SW 1271 (cell line): ENCODE measurements at places on chromosomes 1 and 21.

DNA sequence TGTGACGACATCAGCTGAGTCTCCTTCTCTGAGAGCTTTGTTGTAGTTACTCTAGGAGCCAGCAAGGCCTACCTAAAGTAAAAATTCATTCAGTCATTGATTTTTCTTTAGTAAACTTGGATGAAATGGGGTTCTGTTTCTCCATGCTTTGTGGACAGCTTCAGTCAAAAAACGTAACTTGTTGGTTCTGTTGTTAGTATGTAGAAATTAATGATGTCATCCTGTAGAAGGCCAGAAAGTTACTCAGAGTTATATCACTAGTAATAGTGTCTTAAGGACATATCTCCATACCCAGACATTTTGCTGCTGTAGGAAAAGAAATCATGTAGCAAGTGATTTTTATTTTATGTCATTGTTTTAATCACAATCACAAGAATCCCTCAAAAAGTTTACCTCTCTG is 43.0 kb downstream of the KDM1A start:
- DNase-seq, result no peak

DNA sequence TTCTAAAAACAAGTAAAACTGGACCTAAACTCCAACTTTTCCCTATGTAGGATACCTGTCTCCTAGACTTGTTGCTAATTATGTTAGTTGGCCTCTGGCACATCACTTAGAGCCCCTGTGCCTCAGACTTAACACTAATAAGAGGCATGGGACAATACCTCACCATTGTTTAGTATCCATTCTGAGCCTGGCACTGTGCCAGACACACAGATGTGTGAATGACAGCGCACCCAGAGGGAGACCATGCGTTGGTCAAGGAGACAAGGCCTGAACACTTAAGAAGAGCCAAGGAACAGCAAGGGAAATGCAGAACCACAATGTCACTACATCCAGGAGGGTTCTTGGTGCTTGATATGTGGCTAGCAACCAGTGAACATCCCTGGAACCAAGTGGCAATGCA is 189.1 kb downstream of the FGGY start:
- no peak for DNase-seq

GRCh38 chr1:116168277-116169032 is 57.3 kb downstream of the MAB21L3 start:
- no peak for DNase-seq

- no peak for DNase-seq
Measured at GRCh38 chr1:37776946-37777516, 12.1 kb upstream of the EPHA10 start.

- no peak for DNase-seq
Measured at GRCh38 chr1:17643861-17644703, 104.6 kb downstream of the ARHGEF10L start.

GRCh38 chr1:162006081-162006480 is 17.6 kb downstream of the OLFML2B start:
- no peak for DNase-seq

- DNase-seq, result no peak
Measured at GRCh38 chr1:32353886-32354570, 8.3 kb downstream of the FAM229A start.

DNA sequence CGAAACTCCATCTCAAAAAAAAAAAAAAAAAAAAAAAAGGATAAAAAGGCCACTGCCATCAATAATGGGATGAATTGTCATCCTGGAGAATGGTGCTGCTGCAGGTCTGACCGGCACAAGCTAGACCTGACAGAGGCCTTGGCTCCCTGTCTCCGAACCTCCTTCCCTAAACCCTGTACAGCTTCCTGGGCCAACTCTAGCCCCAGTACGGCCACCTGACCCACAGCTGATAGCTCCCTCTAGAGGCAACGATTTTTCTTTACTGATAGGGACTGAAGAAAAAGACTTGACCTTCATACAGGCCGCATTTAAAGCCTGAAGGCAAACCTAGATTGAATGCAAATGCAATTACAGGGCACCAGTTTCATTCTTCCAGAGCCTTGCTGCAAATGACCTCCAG is 30.7 kb downstream of the NOL9 start:
- DNase-seq, result peak; percentile 29

DNA sequence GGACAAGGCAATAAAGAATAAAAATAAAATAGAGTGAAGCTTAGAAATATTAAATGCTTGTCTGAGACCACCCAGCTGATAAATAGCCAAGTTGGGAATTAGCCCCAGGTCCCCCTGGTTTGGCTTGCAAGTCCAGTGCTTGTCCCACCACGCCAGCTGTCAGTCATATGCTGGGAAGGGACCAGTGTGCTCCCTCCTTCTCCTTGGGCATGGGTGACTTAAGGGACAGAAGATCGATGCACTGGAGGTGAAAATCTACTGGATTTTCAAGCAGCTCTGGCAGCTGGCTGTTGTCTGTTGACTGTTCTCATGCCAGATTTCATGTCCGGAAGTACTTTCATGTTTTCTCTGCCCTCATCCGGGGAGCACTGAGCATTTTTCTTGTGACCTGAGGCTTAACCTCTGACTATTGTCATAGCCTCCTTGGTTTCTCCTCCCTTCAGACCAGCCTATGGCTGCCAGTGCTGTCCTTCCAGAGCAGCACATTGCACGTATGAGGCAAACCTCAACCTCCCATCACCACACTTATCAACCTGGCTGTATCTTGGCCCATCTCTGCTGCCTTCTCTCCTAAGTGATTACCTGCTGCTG is 12.4 kb downstream of the LMOD1 start:
- no peak for DNase-seq

- no peak for DNase-seq
Measured at GRCh38 chr21:46295996-46296752, 10.0 kb downstream of the YBEY start.

DNA sequence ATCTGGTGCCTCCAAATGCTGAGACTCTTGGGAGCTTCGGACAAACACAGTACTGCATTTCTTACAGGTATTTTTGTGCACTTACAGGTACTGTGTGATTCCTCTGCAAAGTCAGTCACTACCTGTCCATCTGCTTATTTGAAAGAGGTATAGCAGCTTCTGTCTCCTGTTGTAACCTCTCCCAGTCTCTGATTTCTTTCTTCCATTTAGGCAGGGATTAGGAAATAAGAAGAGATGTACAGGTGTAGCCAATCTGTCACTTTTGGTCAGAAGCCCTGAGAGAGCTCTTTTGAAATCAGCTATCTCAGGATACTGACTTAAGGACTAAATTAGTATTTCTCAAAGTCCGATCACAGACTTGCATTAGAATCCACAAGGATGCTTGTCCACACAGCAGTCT is 54.0 kb downstream of the AKT3 start:
- no peak for DNase-seq

DNA sequence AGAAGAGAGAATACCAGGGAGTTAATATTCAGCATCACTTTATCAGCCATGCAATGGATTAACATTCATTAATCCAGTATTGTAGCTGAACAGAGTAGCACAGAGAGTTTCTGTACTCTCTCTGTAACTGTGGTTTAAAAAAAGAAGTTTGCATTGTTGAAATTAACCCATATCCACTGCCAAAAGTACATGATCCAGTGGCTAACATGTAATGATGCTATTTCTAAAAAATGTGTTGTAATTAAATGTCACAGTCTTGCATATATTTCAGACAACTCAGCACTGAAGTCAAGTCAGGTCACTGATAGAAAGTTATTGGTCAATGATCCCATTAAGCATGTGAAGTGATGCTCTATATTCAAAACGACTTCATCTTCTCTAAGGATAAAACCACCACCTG is 141.3 kb downstream of the NRIP1 start:
- DNase-seq, result no peak

DNA sequence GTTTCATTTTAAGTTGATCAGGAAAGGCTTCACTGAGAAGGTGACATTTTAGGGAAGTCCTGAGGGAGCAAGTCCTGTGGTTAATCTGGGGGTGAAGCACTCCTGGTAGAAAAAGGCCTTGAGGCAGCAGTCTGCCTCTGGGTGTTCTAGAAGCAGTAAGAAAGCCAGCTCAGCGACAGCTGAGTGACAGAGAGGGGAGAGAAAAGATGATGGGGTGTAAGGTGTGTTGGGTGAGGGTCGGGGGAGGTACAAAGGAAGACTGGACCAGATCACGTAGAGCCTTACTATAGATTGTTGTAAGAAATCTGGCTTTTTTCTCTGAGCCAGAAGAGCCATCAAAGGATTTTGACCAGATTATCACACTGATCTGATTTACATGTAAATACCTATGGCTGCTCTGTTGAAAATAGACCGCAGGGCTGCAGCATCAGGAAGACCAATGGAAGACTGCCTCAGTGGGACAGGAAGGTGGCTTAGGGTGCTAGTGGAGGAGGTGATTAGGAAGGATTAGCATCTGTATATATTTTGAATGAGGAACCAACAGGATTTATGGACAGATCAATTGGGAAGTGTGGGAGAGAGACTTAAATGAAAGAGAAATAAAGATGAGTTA is 131.2 kb downstream of the CDC7 start:
- DNase-seq, result no peak

- DNase-seq, result no peak
Measured at GRCh38 chr1:155174324-155175280, 953 bp downstream of the TRIM46 start.

DNA sequence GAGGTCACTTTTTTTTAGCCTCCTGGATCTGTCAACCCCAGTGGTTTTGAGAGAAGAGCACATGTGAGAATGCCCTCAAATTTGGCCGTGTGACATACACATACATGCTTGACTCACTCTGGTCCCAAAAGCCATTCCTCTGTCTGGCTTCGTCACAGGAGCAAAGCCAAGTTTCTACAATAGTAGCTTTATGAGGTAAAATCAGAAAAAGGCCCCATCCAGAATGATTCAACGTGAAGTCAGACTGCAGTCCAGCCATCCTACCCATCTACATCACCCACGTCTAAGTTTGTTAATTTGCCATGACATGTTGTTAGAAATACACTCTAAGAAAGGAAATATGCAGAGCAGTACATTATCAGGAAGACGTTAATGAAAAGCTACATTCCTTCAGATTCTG is 245.2 kb downstream of the SDCCAG8 start:
- no peak for DNase-seq

DNA sequence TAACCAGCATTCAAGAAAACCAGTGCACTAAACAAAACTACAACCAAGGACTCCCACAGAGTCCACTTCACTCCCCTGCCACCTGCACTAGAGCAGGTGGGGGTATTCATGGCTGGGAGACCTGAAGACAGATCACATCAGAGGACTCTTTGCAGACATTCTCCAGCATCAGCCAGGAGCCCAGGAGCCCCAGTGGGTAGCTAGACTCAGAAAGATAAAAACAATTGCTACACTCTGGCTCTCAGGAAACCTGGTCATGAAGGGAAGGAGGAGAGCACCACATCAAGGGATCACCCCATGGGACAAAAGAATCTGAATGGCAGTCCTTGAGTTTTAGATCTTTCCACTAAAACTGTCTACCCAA is 472.1 kb downstream of the PLPP3 start:
- DNase-seq, result no peak

- no peak for DNase-seq
Measured at GRCh38 chr1:85681087-85681486, 27.1 kb downstream of the ZNHIT6 start.

DNA sequence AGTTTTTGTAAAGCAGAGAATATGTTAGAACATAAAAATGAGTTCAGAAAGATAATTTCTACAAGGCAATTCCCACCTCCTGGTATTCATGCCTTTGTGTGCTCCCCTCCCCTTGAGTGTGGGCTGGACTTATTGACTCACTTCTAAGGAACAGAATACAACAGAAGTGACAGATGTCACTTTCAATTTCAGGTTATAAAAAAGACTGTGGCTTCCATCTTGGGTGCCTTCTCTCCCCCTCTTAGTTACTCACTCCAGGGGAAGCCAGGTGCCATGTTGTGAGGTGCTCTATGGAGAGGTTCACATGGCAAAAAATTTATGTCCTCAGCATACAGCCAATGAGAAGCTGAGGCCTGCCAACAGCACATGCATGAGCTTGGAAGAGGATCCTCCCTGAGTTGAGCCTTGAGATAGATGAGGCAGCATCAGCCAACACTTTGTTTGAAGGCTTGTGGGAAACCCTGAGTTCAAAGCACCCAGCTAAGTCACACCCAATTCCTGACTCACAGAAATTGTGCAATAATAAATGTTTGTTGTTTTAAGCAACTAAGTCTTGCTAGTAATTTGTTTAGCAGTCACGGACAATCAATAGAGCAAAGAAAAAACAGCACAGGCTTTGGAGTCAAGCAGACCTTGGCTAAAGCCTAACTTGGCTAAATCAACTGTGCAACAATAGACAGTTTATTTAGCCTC is 73.5 kb upstream of the NGF start:
- DNase-seq, result no peak

- DNase-seq, result no peak
Measured at GRCh38 chr1:85316321-85316720, 39.9 kb upstream of the BCL10 start.

- no peak for DNase-seq
Measured at GRCh38 chr1:145972580-145972979, 8.1 kb downstream of the POLR3GL start.

DNA sequence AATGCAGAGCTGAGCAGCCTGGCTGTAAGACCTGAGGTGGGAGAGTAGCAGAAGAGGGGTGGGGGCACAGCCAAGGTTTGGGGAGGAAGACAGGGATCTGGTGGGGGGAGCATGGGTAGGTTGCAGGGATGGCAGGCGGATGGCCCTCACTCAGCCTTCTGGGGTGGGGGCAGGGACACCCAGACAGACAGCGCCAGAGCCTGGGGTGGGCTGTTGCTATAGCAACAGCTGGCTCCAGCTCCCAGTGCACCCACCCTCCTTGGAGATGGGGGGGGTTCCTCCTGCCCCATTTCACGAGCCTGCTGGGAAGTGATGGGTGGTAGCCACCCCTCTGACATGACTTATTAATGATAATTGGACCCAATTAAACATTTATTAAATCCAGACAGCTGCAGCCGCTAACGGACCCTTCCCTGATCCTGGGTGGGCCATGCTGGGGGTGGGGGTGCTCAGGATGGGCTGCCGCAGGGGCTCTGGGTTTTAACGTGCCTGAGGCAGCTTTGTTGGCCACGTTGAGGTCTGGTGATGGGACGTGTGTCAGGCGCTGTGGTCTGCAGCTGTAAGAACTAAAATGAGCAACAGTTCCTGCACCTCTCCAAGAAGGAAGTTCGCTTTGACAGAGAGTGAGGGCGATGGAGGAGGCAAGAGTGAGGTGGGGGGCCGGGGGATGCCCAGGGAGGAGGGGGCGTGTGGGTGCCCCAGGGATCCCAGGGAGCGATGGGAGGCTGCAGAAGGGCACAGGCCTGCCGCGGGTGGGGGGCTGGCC is 19.4 kb downstream of the AGRN start:
- no peak for DNase-seq
